ENCODE measurements at places on chromosomes 5 and 9. TPM values are rescaled to one million over a fixed set of nuclear protein-coding genes. Genes with fewer than 3 reads are reported as not detected.

RUSC2 gene
- 2.5 TPM for polyA plus RNA-seq

IL13 gene
- polyA plus RNA-seq = not detected

ATP6V1G1 gene
- 179 TPM for polyA plus RNA-seq

C8G gene
- polyA plus RNA-seq = 3.2 TPM

CCT5 gene
- polyA plus RNA-seq = 76.9 TPM

IL7R gene
- polyA plus RNA-seq = 21.8 TPM

SHC3 gene
- polyA plus RNA-seq = 0.04 TPM

Measured in spleen (tissue), 13 donors.